Naive thymus-derived CD8-positive, alpha-beta T cell (primary cell): ENCODE measurements at places on chromosomes 7 and 10. TPM values are rescaled to one million over a fixed set of nuclear protein-coding genes. Genes with fewer than 3 reads are reported as not detected.

The H2BK1 gene
- not detected for polyA plus RNA-seq

The RBM48 gene
- polyA plus RNA-seq: 28.9 TPM

The TRIM50 gene
- not detected for polyA plus RNA-seq

The TRIL gene
- not detected for polyA plus RNA-seq

The LSM8 gene
- polyA plus RNA-seq: 41.0 TPM
